ENCODE measurements at places on chromosomes 6 and 20.

DNA sequence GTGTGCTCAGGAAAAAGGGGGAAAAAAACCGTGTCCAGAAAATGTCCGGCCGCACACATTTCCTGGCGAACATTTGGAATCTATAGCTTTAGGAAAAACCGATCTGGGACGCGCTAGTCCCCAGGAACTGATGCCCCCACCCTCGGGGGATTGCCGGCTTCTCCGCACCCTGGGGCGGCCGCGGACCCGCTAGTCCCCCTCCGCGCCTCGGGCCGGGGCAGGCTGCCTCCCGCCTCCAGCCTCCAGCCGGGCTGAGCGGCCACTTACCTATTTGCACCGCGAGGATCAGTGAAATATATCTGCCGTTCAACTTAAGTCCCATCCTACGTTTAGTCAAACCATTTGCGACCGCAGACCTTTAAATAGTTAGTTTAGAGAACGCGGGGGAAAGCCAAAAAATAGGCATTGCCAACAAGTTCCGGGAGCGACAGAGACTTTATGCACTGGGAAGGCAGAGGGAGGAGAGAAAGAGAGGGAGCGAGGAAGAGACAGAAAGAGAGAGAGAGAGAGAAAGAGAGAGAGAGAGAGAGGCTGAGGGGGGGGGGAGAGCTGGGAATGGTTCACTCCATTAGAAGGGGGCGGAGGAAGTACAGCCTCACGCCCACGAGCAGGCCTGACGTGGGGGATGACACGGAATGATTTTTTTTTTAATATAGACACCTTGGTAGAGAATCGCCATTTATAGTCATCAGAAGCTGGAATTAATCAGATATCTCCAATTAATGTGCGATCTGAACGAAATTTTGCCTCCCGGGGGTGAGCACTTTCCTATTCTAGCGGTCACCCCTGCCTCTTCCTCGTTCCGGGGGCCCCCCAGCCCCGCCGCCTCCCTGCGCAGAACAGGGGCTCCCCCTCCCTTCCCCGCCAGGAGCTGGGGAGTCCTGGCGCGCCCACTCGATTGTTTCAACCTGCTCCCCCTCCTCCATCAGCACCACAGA, at the start of gene NRN1:
TSS of gene NRN1 (minus strand) at position 498 of the 938 bp plus-strand sequence. CDS start at position 322, 176 bp downstream.
- peak; percentile 82 for DNase-seq

DNA sequence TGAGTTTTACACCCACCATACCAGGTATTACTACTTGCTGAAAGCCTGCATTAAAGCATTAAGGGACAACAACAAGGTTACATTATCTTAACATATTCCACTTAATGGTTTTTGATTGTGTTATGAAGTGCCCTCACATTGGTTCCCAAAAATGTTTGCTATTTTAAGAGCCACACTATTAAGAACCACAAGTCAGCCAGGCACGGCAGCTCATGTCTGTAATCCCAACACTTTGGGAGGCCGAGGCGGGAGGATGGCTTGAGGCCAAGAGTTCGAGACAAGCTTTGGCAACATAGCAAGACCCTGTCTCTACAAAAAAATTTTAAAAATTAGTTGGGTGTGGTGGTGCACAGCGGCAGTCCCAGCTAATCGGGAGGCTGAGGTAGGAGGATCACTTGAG, 28.2 kb downstream of the ATXN1 start:
- DNase-seq: no peak

DNA sequence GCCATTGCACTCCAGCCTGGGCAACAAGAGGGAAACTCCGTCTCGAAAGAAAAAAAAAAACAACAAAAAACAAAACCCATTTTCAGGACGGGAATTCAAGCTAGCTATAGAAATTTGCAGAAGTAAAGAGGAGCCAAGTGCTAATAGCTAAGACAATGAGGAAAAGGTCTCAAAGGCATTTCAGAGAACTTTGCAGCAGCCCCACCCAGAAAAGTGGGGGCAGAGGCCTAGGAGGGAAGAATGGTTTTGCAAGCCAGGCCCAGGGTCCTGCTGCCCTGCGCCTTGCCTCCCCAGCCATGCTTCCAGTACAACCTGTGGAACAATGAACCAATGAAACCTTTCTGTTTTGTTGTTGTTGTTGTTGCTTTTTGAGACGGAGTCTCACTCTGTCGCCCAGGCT, 38.3 kb upstream of the SAMHD1 start:
- DNase-seq: no peak

DNA sequence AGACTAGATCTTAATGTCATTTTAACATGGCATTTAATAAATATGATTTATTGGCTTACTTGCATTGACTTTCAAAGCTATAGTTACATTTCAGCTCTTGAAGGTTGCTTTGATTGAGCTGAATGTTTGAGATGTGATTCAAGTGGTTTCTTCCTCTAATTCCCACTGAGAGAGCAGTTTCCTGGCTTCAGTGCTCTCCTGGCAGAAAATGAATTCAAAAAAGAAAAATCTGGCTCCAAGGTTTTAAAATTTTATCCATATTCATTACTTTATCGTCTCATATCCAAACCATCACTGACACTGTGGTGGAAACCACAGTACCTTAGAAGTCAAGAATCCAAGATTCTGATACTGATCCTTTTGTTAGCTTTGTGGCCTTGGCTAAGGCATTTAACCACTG, 263.1 kb upstream of the HSF2 start:
- no peak for DNase-seq

GRCh38 chr6:100464162-100464851, 414 bp downstream of the SIM1 start:
- no peak for DNase-seq

DNA sequence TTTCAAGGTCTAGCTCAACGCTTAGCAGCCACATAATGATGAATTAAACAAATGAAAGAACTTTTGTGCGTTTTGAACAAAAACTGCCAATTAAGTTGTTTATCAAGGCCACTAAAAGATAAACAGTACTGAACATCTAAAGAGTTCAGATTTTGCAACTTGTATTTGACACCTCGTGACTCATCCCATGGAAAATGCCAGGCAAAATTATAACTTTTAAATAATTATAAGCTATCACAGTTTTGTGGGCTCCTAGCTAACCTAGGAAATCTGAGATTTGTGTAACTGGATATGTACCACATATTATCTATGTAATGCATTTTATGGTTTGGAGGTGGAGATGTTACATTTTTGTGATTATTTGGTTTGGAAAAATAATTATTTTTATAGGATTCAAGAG, 9.6 kb upstream of the BAG2 start:
- DNase-seq: peak; percentile 34

DNA sequence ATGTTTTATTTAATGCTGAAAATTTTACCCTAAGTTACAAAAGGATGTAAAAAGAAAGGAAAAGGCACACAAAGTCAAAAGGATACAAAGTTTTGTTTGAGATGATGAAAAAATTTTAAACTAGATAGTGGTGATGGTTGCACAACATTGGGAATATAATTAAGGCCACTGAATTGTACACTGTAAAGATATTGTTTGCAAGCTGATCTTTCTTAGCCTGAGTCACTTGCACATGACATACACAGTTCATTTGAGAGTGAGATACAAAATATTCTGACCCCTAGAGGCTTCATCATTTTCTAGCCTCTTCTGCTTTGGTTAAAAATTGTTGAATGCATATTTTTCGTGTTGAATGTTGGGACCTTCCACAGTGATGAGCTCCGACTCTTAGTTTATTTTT, 462.6 kb downstream of the HDGFL1 start:
- peak; percentile 6 for DNase-seq
